Cardiac muscle cell (in vitro differentiated cells and primary cell): ENCODE measurements at places on chromosomes 3 and 15. TPM values are rescaled to one million over a fixed set of nuclear protein-coding genes. Genes with fewer than 3 reads are reported as not detected.

Gene NLGN1
- polyA plus RNA-seq, result 5.3 and 7.6 TPM in 2 replicates

Gene RHCG
- 0.23 TPM in 1 of 2 replicates, not detected in the other for polyA plus RNA-seq

Gene MUC4
- polyA plus RNA-seq, result 0.16 and 0.25 TPM in 2 replicates

Gene MESP1
- polyA plus RNA-seq, result 9.3 and 9.9 TPM in 2 replicates

Gene FBXO40
- polyA plus RNA-seq, result 6.5 and 10.3 TPM in 2 replicates

Gene IRAK2
- polyA plus RNA-seq, result 1.1 TPM in 2 replicates

Gene PARP6
- 65.1 and 72.8 TPM in 2 replicates for polyA plus RNA-seq

Gene MYEF2
- polyA plus RNA-seq, result 35.5 and 57.3 TPM in 2 replicates

DNA sequence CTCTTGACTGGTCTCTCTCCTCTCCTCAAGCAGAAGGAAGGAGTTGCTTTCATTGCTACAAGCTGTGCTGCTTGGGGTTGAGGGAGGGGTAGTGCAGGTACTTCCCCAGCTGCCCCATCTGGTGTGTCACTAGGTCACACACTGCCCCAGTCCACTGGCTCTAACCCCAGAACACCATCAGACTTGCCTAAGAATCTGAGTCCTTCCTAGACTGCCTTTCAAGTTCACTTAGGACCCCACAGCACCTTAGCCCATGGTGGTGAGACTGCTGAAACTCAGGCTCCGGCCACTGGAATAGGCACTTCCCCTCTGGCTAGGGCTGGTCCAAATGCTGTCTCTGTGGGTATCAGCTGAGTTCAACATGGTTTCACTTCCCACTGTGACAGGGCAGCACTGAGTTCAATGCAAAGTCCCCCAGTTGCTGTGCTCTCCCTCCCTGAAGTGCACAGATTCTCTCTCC, 279.7 kb upstream of the GOLGA6L4 start:
- no peak overlapping the region for H3K27ac ChIP-seq
- no peaks in the 10 kb centered on the region for H3K4me1 ChIP-seq
- H3K4me3 ChIP-seq, result no peak overlapping the region
- no peaks in the 10 kb centered on the region for H3K27me3 ChIP-seq
- DNase-seq, result no peak

- DNase-seq, result no peak
- peaks cover 10% of the 10 kb centered on the region for H3K4me1 ChIP-seq
- H3K27me3 ChIP-seq, result no peaks in the 10 kb centered on the region
- H3K4me3 ChIP-seq, result no peak overlapping the region
- peaks cover 47% of the 10 kb centered on the region for H3K36me3 ChIP-seq
Measured at GRCh38 chr3:156542101-156543042, 12.5 kb downstream of the SSR3 start.

DNA sequence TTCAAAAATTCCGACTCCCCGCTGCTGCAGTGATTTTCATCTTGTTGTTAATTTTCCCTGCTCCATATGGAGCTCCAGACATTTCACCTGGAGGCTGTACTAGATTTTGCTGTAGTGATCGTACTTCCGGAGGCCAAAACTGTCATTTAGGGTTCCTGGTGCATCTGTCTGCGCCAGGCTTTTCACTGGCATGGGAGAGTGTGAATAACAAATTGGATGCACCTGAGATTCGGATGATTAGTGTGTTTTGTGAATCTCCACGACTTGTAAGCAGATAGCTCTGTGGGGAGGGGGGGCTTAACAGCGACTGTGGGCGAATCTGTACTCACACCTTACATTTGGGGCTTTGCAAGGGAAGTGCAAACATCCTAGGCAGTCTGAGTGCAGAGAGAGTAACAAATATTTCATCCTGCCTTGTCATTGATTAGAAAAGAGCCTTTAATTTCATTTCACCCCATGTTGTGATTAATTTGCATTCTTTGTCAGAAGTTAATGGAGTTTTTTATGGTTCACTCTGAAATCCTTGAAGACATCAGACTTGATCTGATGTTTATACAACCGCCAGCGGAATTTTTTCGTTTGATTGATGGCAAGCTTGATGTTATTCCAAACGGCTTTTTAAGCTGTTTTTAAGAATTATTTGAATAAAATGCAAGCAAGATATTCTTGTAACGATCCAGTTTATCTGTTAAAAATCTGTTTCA, 92.5 kb upstream of the SKOR1 start:
- H3K27ac ChIP-seq, result no peak overlapping the region
- DNase-seq, result no peak
- H3K4me1 ChIP-seq, result no peaks in the 10 kb centered on the region

DNA sequence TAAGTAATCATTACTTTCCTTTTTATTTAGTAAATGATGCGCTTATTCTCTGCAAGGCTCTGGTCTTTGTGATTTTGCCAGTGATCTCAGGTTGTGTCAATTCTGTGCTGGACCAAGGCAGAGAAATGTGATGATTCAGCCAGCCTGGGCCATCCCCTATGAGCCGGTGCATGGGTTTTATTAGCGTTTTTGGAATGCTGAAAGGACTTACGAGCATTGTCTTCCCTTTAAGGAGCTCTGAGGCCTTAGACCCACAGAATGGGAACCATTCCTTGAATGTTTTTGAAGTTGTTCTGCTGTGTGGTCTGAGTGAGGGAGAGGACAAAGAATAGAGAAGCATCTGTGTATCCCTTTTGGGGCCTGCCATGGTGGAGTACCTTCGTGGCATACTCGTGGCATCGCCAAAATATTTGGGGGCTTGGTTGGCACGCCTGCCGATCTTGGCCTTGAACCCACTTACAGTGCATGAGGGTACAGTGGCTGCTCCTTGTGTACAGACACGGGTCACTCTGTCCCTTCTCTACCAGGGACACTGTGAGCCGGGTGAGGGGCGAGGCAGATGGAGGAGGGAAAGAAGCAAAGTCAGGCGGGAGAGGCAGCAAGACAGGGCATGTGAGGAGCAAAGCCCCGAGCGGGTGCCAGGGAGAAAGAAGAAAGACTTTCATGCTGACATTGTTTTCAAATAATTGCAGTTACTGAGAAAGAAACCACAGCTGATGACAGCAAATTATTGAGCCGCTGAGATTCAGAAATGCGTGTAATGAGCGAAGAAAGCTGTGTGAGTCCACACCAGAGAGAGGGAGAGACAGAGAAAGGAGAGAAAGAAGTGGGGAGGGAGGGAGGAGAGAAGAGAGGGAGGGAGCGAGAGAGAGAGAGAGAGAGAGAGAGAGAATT, 269.4 kb upstream of the RGMA start:
- H3K36me3 ChIP-seq, result no peaks in the 10 kb centered on the region
- H3K4me3 ChIP-seq, result no peak overlapping the region
- peaks cover 26% of the 10 kb centered on the region for H3K27me3 ChIP-seq
- H3K4me1 ChIP-seq, result no peaks in the 10 kb centered on the region
- H3K27ac ChIP-seq, result no peak overlapping the region

GRCh38 chr3:197258168-197258755, 40.1 kb downstream of the DLG1 start:
- H3K36me3 ChIP-seq, result no peaks in the 10 kb centered on the region
- DNase-seq, result no peak
- peaks cover 18% of the 10 kb centered on the region for H3K4me1 ChIP-seq
- no peaks in the 10 kb centered on the region for H3K27me3 ChIP-seq
- H3K4me3 ChIP-seq, result no peak overlapping the region
- H3K27ac ChIP-seq, result no peak overlapping the region

- H3K27me3 ChIP-seq, result no peaks in the 10 kb centered on the region
- no peak for DNase-seq
- H3K36me3 ChIP-seq, result no peaks in the 10 kb centered on the region
- no peak overlapping the region for H3K27ac ChIP-seq
Measured at GRCh38 chr15:69410248-69410874, 3.8 kb upstream of the KIF23 start.

GRCh38 chr3:125433611-125434041, 58.5 kb upstream of the ZNF148 start:
- no peaks in the 10 kb centered on the region for H3K36me3 ChIP-seq
- no peak overlapping the region for H3K27ac ChIP-seq
- H3K4me1 ChIP-seq, result no peaks in the 10 kb centered on the region
- no peak for DNase-seq

- H3K27me3 ChIP-seq, result no peaks in the 10 kb centered on the region
- no peak overlapping the region for H3K27ac ChIP-seq
- H3K4me3 ChIP-seq, result no peak overlapping the region
- DNase-seq, result peak; percentile 37
- no peaks in the 10 kb centered on the region for H3K4me1 ChIP-seq
Measured at GRCh38 chr3:130950641-130951040, 56.8 kb downstream of the ATP2C1 start.

DNA sequence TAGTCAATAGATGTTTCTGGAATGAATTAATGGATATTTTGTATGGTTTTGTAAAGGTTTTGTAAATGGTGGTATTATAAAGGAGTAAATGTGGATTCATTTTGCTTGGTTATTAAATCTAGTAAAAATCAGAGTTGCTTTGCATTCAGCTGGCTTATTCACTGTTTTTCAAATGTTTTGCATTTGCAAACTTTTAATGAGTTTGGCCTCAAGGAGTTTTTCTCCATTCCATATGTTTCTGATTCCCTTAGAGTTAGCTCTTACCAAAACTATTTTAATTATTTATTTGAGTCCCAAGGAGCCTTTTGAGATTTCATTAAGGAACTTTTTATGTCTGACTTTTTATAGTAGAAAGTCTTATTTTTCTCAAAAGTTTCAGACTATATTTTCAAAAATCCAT, 992.2 kb downstream of the DIPK2A start:
- H3K27ac ChIP-seq, result no peak overlapping the region
- no peak for DNase-seq
- no peaks in the 10 kb centered on the region for H3K4me1 ChIP-seq
- H3K27me3 ChIP-seq, result no peaks in the 10 kb centered on the region

GRCh38 chr3:129953621-129954020, 20.9 kb upstream of the TRH start:
- H3K4me3 ChIP-seq, result no peak overlapping the region
- no peaks in the 10 kb centered on the region for H3K36me3 ChIP-seq

DNA sequence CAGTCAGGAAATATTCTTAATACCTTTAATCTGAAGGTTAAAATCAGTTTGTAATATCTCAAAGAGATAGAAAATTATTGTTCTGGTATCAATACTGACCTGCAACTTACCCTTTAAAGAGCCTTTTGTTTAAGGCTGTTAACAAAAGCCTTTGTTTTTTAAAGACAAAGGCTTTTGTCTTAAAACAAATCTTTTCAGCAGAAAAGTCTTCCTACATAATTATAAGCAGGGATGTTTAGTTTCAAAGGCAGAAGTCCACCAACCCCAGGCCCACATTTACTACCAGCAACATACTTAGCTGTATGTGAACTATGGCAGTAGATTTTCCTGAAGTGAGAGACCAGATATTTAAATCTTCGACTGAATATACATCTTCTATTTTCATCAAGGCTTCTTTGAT, 36.2 kb downstream of the SLC30A4 start:
- no peaks in the 10 kb centered on the region for H3K27me3 ChIP-seq
- no peak for DNase-seq
- no peak overlapping the region for H3K4me3 ChIP-seq
- H3K36me3 ChIP-seq, result no peaks in the 10 kb centered on the region

GRCh38 chr15:32956006-32956405, 238.2 kb downstream of the GREM1 start:
- H3K27ac ChIP-seq, result no peak overlapping the region
- H3K4me3 ChIP-seq, result no peak overlapping the region
- H3K27me3 ChIP-seq, result no peaks in the 10 kb centered on the region
- H3K36me3 ChIP-seq, result no peaks in the 10 kb centered on the region

DNA sequence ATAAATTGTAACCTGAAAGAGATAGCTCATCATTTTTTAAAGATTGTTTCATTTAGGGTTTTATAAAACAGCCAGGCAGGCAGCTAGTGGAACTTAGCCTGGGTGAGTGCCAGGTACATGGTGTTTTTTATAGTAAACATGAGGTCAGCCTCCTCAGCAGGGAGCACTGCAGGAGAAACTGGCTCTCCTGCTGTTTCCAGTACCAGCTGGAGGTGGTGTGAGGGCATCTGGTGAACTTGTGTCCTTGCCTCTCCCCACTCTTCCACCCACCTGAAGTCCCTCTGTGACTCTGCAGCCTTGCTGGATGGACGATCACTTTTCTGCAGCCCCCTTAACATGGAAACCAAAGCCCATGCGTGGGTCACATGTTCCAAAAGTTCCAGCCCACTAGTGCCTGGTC, 128.4 kb downstream of the FAM174B start:
- no peaks in the 10 kb centered on the region for H3K4me1 ChIP-seq
- no peak overlapping the region for H3K4me3 ChIP-seq
- no peaks in the 10 kb centered on the region for H3K27me3 ChIP-seq
- DNase-seq, result peak; percentile 22
- no peak overlapping the region for H3K27ac ChIP-seq

GRCh38 chr15:57150066-57150865, 226.0 kb upstream of the CGNL1 start:
- no peak overlapping the region for H3K27ac ChIP-seq
- no peak for DNase-seq
- no peaks in the 10 kb centered on the region for H3K27me3 ChIP-seq
- H3K4me3 ChIP-seq, result no peak overlapping the region
- H3K36me3 ChIP-seq, result no peaks in the 10 kb centered on the region
- no peaks in the 10 kb centered on the region for H3K4me1 ChIP-seq

- H3K4me3 ChIP-seq, result no peak overlapping the region
- no peak for DNase-seq
- H3K36me3 ChIP-seq, result no peaks in the 10 kb centered on the region
- peaks cover 9% of the 10 kb centered on the region for H3K4me1 ChIP-seq
- H3K27me3 ChIP-seq, result no peaks in the 10 kb centered on the region
- no peak overlapping the region for H3K27ac ChIP-seq
Measured at GRCh38 chr3:128575777-128576176, 74.8 kb downstream of the RPN1 start.

DNA sequence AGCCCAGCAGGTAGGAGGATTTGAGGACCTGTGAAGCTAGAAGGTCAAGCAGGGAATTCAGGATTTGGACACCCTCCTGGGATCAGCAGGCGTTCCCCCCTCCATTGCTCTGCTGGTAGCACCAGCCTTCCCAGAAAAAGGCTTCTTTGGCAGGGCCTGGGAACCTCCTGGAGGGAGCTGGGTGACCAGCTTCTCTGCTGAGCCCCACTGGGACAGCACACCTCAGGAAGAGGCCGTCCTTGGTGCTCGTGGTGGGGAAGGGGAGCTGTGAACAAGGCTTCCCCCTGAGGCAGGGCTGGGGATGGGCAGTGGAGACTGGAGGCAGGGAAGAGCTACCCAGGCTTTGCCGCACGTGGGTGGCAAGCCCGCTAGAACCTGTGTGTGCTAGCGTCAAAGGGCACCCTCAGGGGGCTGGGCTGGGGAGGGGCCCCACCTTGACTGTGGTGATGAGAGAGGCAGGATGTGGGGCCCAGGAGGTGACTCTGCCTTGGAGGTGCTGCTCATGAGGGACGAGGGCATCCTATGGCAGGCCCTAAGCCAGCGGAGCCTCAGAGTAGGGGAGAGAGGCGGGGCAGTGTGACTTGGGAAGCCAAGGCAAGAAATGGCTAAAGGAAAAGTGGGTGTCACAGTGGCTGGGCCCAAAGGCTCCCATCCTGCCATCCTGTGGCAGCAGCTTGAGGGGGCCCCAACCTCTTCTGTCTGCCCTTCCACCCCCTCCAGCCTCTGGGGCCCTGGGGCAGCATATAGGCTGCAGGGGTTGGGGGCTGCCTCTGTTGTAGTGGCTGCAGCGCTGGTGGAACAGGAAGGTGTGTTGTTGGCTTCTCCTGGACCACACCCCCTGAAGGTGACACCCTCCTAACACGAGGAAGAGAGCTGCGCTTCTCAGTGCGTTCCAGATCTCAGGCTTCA, 20.7 kb downstream of the KLF13 start:
- no peaks in the 10 kb centered on the region for H3K36me3 ChIP-seq
- H3K27ac ChIP-seq, result no peak overlapping the region
- H3K4me3 ChIP-seq, result no peak overlapping the region
- peaks cover 27% of the 10 kb centered on the region for H3K4me1 ChIP-seq

GRCh38 chr15:67259806-67260205, 5.2 kb downstream of the IQCH start:
- H3K27ac ChIP-seq, result no peak overlapping the region
- no peak overlapping the region for H3K4me3 ChIP-seq
- H3K4me1 ChIP-seq, result peaks cover 4% of the 10 kb centered on the region
- no peaks in the 10 kb centered on the region for H3K27me3 ChIP-seq
- DNase-seq, result no peak
